ENCODE measurements at places on chromosomes 5 and 9.

GRCh38 chr5:140808889-140809291 lies 2.0 kb downstream of the PCDHA4 start:
- no peak for DNase-seq

- DNase-seq, result no peak
These were observed 12.4 kb downstream of the AHRR start for GRCh38 chr5:333945-334344.

GRCh38 chr9:71791875-71792274 lies 23.6 kb upstream of the CEMIP2 start:
- no peak for DNase-seq

DNA sequence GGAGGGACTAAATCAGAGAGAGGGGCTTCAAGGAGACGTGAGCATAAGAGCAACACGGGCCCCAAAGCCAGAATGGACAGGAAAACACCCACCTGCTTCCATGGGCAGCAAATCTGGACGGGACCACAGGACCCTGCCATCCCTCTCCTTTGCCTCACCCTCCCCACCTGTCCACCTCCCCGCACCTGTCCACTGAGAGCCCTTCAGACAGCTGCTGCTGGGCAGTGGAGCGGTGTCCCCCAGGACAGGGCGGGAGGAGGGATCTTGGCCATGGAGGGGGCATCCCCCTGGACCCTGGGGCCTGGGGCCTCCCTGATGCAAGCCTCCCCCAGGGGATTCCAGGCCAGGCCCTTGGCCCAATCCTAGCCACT lies 2.6 kb downstream of the CCDC183 start:
- no peak for DNase-seq

- DNase-seq, result no peak
These were observed 290.4 kb upstream of the NR4A3 start for GRCh38 chr9:99531313-99531712.

DNA sequence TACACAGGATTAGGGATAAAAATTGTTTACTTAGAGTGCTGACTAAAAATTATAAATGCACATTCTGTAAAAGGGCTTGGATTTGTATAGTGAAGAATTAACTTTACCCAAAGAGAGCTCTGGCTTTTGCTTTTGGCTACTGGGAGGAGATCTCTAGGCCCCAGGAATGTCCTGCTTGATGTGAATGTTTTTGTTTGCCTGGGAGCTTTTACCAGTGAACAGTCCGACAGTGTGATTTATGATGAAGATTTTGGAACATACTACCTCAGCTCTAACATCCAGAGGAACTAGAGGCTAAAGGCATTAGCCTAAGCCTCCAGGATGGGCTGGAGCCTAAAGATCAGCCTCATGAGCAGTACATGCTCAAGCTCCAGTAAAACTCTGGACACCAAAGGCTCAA lies 103.7 kb upstream of the RFX3 start:
- no peak for DNase-seq

GRCh38 chr9:136138566-136138965 lies 19.9 kb upstream of the TMEM250 start:
- peak; percentile 28 for DNase-seq

DNA sequence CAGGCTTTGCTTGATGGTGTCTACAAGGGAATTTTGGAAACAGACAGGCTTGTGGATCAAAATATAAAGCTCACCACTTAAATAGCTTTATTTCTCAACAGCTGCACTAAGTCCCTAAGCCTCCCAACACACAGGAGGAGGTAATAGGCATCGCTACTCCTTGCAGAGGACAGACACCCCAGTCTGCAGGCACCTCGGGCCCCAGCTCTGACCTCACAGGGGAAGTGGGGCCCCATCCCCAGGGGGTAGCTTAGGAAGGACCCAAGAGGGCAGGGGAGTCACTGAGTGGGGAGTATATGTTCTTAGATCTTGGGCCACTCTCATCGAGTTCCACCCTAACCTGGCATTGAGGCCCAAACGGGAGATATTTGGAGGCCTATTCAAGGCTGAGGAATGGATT lies 66.7 kb upstream of the XPA start:
- no peak for DNase-seq
